ENCODE measurements at places on chromosomes 5 and 9. TPM values are rescaled to one million over a fixed set of nuclear protein-coding genes. Genes with fewer than 3 reads are reported as not detected.

The ACER2 gene
- total RNA-seq, result 2.3 TPM

The GPR151 gene
- total RNA-seq, result not detected

The POU5F2 gene
- total RNA-seq, result 0.38 TPM

The CCL28 gene
- 2.3 TPM for total RNA-seq

The HTR4 gene
- not detected for total RNA-seq

The SOX30 gene
- not detected for total RNA-seq

The TLX3 gene
- total RNA-seq, result not detected

The MAST4 gene
- total RNA-seq, result 21.5 TPM

The MAT2B gene
- total RNA-seq, result 22.8 TPM

The UNC13B gene
- 21.4 TPM for total RNA-seq

The SPATA31A3 gene
- total RNA-seq, result not detected

The ANKRD34B gene
- not detected for total RNA-seq

The PIP5K1B gene
- total RNA-seq, result 0.30 TPM

The ZMYND19 gene
- total RNA-seq, result 13.0 TPM

The NSUN2 gene
- total RNA-seq, result 26.4 TPM

The DNAJC25 gene
- 21.7 TPM for total RNA-seq

DNA sequence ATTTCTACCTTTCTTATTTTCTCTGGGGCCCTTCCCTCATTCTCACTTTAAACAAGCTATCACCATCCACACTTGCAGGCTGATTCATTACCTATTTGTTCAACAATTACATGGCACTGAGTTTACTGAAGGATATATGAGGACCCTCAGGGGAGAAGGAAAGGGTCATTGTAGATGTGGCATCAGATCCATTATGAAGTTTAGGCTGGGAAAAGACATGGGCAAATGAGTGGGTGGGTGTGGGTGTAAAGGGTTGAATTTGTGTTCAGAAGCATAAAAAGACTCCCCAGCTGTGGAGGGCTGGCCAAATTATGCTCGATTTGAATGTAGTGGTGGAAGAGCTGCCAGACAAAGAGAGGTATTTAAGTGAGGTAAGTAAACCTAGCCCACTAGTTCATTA, 55.9 kb upstream of the MTAP start:
- DNase-seq, result no peak

- DNase-seq, result no peak
These were observed 13.3 kb downstream of the SURF6 start for GRCh38 chr9:133322701-133323100.

- peak; percentile 18 for DNase-seq
These were observed 24.6 kb downstream of the NDUFA8 start for GRCh38 chr9:122134822-122135528.

DNA sequence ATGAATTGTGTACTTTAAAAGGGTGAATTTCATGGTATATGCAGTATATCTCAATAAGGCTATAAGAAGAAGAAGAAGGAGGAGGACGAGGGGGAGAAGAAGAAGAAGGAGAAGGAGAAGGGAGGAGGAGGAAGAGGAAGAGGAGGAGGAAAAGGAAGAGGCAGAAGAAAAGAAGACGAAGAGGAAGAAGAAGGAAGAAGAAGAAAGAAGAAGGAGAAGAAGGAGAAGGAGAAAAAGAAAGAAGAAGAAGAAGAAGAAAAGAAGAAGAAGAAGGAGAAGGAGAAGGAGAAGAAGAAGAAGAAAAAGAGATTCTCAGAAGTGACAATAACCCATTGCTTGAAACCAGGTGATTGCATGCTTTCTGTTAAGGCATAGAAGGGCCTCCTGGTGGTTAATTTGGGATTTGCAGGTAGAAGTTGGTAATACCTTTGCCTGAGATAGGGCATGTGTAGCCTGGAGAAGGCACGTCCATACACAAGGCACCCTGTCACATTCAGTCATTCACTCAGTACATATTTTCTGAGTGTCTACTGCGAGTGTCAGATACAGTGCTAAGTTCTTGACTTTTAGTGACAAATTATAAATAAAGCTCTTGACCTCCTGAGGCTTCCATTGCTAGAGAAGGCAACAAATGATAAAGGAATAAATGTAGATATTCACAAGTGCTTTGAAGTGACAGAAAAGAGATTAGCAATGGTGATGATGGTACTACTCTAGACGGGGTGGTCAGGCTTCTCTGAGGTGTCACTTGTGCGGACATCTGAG, 231.3 kb downstream of the NPR3 start:
- DNase-seq, result no peak

- no peak for DNase-seq
These were observed 440.4 kb downstream of the DMRT2 start for GRCh38 chr9:1490341-1491232.

DNA sequence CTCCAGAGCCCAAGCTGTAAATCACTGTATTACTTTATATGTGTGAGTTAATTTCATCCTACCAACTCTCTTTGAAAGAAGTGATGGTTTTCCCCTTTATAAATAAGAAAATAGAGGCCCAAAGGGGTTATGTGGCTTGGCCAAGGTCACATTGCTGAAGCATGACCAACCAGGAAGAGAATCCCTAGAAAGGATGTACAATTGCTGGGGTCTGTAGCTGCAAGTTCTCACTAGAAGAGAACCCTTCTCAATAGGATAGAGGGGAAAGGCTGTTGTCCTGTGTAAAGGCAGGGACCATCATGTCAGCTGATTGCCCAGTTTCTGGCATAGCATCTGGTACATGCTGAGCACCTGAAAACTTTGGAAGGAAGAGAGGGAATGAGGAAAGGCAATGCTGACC, 39.0 kb upstream of the FAT2 start:
- DNase-seq, result no peak

DNA sequence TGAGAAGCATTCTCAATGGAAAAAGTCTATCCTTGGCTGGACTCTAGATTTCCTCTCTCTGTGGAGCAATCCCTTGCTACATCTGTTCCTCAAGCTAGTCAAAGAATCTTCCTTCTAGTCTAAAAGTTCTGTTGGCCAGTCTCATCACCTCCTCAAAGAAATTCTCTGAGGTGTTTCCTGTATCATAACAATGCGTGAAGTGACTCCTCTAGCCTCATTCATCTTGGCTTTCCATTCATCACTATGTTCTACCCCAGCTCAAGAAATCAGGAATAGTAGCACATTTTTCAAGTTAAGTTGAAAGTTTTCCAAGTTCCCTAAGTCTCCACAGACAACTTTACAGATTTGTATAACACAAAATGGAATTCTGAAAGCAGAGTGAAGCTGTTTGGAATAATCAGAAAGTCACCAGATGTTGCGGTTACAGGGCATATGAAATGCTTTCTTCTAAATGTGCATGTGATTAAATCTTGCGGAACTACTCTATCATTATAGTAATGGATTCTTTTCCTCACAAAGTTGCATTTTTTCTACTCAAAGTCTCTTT, 176.6 kb upstream of the FREM1 start:
- DNase-seq, result no peak

- DNase-seq, result no peak
These were observed 1.0 kb downstream of the GABRB2 start for GRCh38 chr5:161545344-161546094.

GRCh38 chr9:15287309-15287708, 19.7 kb downstream of the TTC39B start:
- DNase-seq, result no peak

GRCh38 chr9:98709968-98710965, 1.5 kb upstream of the GABBR2 start:
- no peak for DNase-seq

GRCh38 chr5:178385496-178385890, 152.9 kb upstream of the PHYKPL start:
- DNase-seq, result no peak

DNA sequence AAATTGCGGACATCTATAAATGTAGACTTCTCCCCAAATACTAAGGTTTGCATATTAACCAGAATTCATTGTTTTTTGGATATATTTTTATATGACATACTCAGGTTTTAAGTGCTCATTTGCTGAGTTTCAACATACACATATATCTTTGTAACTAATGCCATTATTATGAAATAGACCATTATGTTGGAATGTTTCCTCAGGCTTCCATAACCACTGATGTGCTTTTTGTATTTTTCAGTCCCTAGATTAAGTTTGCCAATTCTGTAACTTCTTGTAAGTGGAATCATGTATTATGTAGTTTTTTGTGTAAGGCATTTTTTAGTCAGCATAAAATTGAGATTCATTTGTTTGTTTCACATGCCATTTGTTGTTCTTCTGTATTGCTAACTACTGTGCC, 32.1 kb downstream of the HSPA4 start:
- no peak for DNase-seq

DNA sequence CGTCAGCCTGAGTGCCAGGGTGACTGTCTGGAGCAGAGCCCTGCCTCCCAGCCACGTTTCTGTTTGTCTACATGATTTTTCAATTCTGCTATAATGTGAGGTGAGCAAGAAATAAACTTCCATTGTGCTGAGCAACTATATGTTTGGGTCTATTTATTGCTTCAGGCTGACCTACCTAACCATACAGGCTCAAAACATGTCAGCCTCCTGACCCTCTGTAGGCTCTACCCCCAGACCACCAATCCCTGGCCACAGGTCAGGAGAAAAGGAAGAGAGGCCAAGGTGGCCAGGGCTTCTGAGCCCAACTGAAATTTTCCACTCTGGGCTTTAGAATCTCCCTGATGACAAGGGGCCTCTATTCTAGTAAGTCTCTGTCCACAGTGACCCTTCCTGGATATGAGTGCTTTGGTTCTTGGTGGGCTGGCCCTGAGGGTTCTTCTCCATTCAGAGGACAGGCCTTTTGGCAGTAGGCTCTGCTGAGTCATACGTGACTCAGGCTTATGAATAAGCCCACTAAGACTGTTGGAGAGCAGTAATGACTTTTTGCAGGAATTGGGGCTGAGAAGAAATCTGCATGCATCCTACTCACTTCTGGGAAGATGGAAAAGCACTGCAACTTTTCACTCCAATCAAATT, 117.2 kb upstream of the TBCA start:
- DNase-seq, result no peak

DNA sequence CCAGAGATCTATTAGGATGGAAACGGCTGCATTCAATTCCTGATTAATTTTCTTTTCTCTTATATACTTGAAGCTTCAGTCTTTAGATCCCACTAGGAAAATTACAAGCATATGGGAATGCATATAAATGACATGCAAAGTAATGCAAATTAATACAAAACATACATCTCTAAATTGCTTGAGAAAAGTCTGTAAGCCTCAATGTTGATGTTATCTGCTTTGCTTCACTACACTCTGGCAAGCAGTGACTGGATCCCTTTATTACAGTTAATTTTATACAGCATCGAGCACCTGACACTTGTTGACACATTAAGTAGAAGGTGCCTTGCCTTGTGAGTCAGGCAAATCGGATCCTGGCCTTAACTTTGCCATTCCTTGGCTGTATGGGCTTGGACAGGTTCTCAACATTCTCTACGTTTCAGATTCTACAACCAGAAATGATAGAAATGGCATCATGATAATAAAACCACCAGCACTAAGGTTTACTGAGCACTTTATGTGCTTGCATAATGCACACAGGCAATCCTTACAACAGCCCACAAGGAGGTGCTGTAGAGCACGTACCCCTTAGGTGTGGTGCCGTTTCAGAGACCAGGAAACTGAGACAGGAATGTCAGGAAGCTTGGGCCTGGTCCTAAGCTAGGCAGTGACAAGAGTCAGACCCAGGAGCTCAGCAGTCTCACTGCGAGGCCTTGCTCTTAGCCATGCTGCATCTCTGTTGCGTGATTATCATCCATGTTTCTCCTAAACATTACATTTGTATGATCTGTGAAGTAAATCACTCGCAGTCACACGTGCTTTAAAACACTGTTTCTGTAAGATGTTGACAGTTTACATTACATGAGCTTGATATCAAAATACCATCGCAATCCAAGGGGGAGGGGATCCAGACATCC, 2.7 kb downstream of the GCNT4 start:
- peak; percentile 60 for DNase-seq

- no peak for DNase-seq
These were observed 3.8 kb downstream of the NDST1 start for GRCh38 chr5:150511578-150512367.

DNA sequence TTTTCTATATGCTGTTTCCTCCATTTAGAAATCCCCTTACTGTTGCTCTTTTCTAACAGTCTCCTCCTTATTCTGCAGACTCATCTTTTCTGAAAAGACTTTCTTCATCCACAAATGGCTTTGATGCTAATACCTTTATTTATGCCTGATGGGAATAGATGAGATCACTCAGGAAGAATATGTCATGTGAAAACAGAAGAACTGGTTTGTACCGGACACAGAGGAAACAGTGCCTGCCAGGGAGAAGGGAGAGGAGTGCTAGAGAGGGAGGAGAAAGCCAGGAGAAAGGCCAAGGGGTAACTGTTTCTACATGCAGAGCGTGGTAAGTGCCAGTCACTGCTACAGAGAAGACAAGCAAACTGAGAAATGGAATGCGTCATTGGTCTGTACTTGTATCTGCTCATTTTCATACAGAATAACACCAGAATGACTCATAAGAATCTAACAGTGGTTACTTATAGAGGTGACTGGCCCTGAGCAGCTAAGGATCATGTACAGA, 45.9 kb upstream of the PJA2 start:
- DNase-seq, result no peak

- no peak for DNase-seq
These were observed 175.1 kb upstream of the MSX2 start for GRCh38 chr5:174549254-174549653.

- DNase-seq, result no peak
These were observed 603.8 kb downstream of the TLE4 start for GRCh38 chr9:80175286-80176150.

GRCh38 chr9:19331877-19332276, 48.2 kb downstream of the RPS6 start:
- no peak for DNase-seq

All from left lobe of liver (tissue), 2 donors.